ENCODE measurements at places on chromosomes 11 and 22.
A peak's percentile ranks its signal among the peaks of the same experiment; 100 is the strongest.

DNA sequence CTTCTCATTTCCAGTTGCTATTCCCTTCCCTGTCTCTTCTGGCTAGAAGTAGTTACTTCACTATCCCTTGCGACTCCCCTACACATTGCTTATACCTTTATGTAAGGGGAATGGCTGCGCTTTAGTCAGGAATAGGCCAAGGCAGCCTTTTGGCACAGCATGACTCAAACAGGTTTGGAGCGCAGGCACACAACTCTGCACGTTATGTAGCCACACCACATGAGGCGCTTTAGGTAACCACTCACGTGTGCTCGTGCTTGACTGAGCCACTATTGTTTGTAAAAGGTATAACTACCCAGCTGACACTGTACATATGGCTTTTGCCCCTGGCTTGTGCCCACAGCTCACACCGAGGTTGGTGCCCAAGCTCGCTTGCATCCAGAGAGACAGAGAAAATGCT lies 46.7 kb upstream of the LIPT2 start:
- no peak for DNase-seq

GRCh38 chr11:30619767-30620166 lies 33.6 kb upstream of the MPPED2 start:
- no peak for DNase-seq

DNA sequence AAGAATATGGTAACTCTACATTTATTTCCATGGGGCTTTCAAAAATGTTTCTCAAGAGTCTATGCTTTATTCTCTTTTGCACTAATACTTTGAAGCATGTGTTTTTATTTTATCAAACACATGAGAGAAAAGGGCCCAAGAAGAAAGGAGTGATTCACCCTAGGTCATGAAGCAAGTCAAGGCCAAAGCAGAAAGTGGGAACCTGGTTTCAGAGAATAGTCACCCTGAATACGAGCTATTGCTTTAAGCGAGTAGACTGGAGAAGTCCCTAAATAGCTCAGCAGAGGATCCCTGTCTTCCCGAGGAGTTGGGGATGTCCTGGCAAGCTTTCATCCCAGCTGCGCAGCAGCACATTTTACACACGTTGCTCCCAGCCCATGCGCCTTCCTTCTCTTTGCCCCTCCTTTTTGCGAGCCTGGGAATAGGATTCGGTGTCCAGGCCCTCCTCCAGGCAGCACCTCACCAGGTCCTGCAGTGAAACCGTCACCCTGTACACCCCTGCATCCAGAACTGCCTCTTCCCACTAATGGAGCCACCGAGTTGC lies 19.1 kb downstream of the MPEG1 start:
- peak; percentile 50 for DNase-seq

DNA sequence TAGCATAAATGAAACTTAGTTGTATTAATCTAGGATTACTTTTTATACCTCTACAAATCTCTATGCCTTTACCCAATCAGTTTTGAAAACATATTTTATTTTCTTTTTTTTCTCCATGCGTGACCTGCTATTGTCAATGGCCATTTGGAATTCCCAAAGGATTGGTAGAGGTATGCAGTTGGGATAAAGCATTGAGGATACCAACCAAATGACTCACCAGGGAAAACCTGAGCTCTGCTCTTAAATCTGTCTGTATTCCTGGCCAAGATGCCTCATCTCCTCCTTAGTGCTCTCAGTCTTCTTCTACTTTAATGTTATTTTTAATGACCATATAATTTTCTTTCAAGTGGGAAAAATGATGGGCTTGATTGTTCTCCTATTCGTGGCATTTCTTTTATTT lies 61.9 kb downstream of the EHF start:
- DNase-seq, result no peak

- no peak for DNase-seq
Observed at GRCh38 chr11:57567515-57568329, at the start of gene UBE2L6. TSS of gene UBE2L6 (minus strand) at chr11:57567672. CDS start at chr11:57567611, 61 bp downstream.

- DNase-seq, result no peak
Observed at GRCh38 chr11:71086687-71087258, 165.6 kb downstream of the SHANK2 start.

GRCh38 chr22:16651217-16651616 lies 58.6 kb upstream of the CCT8L2 start:
- DNase-seq, result no peak

- no peak for DNase-seq
Observed at GRCh38 chr11:25180187-25180586, 683.3 kb downstream of the LUZP2 start.

- peak; percentile 50 for DNase-seq
Observed at GRCh38 chr11:3855808-3856491, 486 bp downstream of the STIM1 start.

GRCh38 chr11:121794671-121795141 lies 321.3 kb downstream of the BLID start:
- no peak for DNase-seq

- no peak for DNase-seq
Observed at GRCh38 chr11:34685864-34686263, 65.0 kb downstream of the EHF start.

GRCh38 chr11:1691878-1692707 lies 4.9 kb upstream of the KRTAP5-6 start:
- no peak for DNase-seq

GRCh38 chr11:132312161-132312560 lies 941.7 kb downstream of the NTM start:
- DNase-seq, result no peak

- no peak for DNase-seq
Observed at GRCh38 chr22:25018009-25018408, 65.5 kb downstream of the KIAA1671 start.

- no peak for DNase-seq
Observed at GRCh38 chr11:7582338-7582985, 68.7 kb downstream of the PPFIBP2 start.

GRCh38 chr22:37260155-37260795 lies 16.2 kb upstream of the RAC2 start:
- DNase-seq, result no peak

DNA sequence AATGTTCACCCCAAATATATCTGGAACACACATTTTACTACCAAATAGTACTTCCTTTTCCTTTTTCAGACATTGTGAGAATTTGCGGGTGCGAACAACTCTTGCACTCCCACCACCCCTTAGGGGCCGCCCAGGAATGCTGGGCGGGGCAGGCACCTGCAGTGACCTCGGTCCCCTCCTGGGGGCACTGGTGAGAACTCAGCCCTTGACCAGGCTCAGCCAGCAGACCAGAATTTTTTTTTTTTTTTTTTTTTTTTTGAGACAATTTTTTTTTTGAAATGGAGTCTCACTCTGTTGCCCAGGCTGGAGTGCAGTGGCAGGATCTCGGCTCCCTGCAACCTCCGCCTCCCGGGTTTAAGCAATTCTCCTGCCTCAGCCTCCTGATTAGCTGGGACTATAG lies 75.8 kb downstream of the ARHGAP8 start:
- peak; percentile 44 for DNase-seq

DNA sequence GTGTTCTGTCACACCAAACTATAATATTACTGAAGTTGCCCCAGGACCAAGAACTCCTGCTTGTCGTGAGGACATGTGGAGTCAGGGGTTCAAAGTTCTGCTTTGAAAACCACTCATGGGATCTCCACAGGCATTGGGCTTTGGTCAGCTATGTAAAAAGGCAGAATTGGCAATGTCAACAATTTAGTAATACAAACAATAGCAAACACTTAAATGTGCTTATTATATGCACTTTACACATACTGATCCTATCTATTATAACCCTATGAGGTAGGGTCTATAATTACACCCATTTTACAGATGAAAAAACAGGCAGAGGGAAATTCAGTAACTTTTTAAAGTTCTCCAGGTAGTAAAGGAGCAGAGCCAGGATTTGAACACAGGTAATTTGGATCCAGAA lies 94.6 kb downstream of the CCDC83 start:
- DNase-seq, result no peak

Data from inflammatory macrophage (primary cell).